ENCODE measurements at places on chromosomes 4 and X. TPM values are rescaled to one million over a fixed set of nuclear protein-coding genes. Genes with fewer than 3 reads are reported as not detected.

SLC35A2 gene
- total RNA-seq = 36.4 TPM

SH3BP2 gene
- total RNA-seq = 43.5 TPM

PCDH10 gene
- 0.44 TPM for total RNA-seq

DNA sequence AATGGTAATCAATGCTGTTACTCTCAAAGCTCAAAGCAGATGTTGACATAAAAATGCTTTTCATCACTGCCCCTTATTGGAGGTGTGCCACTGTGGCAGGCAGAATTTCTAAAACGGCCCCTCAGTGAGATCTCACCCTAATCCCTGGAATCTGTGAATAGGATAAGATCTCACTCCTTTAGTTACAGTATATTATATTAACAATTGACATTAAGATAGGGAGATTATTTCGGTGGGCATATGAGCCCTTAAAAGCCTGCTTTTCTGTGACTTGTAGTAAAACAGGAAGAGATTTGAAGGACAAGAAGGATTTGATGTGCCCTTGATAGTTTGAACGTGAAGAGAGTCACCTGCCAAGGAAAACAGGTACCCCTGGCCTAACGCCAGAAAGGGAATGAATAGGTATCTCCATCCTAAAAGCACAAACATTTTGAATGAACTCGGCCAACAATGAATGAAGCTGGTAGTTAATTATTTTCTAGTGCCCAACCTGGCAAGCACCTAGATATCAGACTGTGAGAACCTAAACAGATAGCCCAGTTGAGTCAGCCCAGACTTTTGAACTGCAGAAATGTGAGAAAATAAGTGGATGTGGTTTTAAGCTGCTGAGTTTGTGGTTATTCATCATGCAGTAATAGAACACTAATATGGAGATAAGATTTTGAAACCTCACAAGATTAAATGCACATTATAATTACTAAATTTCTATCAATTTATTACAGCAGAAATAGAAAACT is 881.6 kb downstream of the PCDH18 start:
- H3K36me3 ChIP-seq = no peaks in the 10 kb centered on the region
- H3K4me3 ChIP-seq = no peak overlapping the region
- no peak for DNase-seq
- H3K27me3 ChIP-seq = no peaks in the 10 kb centered on the region
- H3K27ac ChIP-seq = no peak overlapping the region

- no peaks in the 10 kb centered on the region for H3K27me3 ChIP-seq
- H3K27ac ChIP-seq = no peak overlapping the region
- H3K4me3 ChIP-seq = no peak overlapping the region
- no peak for DNase-seq
- H3K4me1 ChIP-seq = no peaks in the 10 kb centered on the region
Observed at GRCh38 chr4:98673288-98673644, 14.9 kb upstream of the TSPAN5 start.

GRCh38 chr4:172806841-172807240 is 361.8 kb upstream of the GALNT7 start:
- no peak overlapping the region for H3K4me3 ChIP-seq
- H3K27me3 ChIP-seq = no peaks in the 10 kb centered on the region
- H3K27ac ChIP-seq = no peak overlapping the region
- H3K4me1 ChIP-seq = peaks cover 5% of the 10 kb centered on the region
- no peaks in the 10 kb centered on the region for H3K36me3 ChIP-seq
